ENCODE measurements at places on chromosomes 13 and 19.

DNA sequence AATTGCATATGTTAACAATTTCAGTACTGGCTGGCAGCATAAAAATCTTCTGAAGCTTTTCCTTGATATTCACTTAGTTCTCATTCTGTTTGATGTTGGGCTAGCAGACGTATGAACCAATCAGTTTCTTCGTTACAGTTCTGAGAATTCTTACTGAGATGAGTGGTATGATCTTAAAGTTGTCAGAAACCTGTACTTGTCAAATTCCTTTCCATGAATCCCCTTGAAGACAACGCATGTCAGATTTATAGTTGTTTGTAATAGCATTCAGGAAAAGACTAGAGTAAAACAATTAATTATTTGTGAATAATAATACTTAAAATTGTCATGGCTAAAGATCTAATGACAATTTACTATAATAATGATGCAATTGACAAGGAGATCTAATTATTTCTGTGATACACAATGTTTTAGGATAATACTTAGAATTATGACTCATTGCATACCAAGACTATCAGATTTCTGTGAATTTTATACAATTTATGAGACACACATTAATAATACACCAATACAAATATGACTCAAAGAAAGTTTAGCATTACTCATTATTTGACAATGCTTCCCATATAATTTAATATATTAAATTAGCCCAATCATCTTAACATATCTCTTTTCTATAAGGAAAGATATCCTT lies 447.2 kb downstream of the RFC3 start:
- no peak for DNase-seq

GRCh38 chr13:21987793-21988192 lies 316.9 kb downstream of the FGF9 start:
- no peak for DNase-seq

DNA sequence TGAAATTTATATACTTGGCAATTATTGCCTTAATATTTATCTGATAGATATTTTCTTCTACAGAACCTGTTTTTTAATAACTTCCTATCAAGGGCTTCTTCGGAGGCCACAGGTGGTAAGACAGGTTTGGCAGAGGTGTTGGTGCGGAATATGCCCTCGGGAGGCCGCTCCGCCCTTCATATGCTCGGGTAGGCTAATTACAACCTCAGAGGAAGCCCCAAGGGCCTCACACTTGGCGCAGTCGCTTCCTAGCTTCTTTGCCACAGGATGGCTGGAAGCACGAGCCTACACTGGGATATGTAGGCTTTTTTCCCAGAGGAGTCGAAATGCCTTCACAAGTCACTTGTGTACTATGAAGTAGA lies 68.8 kb downstream of the LMO7 start:
- no peak for DNase-seq

GRCh38 chr19:19943848-19944582 lies 43.3 kb downstream of the ZNF93 start:
- DNase-seq = no peak

DNA sequence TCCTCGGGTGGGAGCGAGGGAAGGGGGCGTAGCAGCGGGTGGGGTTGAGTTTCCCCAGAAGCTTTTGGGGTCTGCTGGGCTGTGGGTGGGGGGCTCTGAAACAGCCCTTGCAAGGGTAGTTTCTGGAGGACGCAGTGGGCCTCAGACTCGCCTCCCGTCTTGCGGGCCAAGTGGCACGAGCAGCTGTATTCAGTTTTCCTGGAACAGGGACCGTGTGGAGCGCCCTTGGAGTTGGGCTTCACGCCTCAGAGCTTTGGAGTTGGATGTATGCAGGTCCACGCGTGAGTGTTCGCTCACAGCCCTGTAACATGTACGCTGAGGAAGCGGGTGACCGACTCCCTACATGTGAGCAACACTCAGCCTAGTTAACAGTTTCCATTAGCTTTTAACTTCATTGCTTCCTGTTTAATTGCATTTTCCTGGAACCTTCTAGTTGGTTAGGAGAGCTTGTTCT lies 603 bp downstream of the TM9SF2 start:
- DNase-seq = no peak

DNA sequence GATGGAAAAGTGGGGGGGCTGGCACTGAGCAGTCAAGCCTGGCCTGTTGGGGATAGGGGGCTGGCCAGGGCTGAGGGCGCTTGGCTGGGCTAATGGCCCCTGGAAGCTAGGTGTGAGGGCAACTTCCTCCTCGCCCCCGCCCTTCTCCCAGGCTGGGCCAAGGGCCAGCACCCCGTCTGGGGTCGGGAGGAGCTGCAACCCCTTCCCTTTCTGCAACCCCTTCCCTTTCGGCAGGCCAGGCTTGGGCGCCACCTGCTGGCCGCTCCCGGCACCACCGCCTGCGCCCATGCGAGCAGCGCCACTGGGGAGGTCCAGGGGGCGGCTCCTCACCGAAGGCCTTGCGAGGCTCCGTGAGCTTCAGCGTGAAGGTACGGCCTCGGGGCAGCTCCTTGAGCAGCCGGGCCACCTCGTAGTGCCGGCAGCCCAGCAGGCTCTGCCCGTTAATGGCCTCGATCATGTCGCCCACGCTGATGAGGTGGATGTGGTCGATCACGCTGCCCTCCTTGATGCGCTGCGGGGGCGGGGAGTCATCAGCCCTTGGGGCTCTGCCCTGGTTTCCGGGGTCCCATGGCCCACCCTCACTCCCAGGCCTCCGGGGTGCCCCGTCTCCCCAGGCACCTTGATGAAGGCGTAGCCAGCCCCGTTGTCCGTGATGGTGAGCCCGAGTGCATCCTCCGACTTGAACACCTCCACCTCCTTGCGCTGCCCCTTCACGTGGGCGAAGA lies 5.0 kb upstream of the PTGER1 start:
- peak; percentile 13 for DNase-seq

DNA sequence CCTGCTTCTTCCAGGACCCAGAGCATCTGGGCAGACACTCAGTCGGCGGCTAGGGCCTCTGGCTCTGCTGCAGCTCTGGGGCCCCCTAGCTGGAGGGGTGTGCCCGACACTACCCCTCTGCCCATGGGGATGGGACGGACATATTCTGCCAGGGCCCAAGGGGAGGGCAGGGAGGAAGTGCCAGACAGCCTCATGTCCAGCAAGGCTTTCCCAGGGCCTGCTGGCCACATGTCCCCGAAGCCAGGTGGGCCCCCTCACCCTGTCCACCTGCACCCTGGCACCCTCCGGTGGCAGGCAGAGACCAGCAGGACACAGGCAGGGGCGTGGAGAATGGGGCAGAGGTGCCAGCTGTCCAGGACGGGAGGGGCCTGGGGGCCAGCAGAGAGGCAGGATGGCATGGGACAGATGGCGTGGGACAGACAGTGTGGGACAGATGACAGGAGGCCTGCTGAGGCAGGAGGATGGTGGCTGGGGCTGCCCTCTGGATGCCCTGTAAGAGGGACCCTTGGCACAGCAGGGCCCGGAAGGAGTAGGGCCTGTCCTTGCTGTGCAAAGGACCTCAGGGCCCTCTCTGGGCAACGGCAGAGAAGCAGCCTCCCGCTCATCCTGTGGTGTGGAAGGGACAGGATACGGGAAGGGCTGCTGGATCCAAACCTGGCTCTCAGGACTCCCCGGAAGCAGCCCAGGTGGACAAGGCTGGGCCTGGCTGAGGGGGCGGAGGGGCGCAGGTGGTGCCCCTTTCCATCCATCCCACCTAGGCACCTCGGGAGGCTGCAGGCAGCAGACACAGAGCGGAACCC lies 29.1 kb downstream of the CEBPG start:
- DNase-seq = no peak

GRCh38 chr19:16370641-16371391 lies 46.2 kb downstream of the KLF2 start:
- DNase-seq = no peak

GRCh38 chr13:48629277-48629676 lies 24.5 kb upstream of the CYSLTR2 start:
- DNase-seq = no peak

DNA sequence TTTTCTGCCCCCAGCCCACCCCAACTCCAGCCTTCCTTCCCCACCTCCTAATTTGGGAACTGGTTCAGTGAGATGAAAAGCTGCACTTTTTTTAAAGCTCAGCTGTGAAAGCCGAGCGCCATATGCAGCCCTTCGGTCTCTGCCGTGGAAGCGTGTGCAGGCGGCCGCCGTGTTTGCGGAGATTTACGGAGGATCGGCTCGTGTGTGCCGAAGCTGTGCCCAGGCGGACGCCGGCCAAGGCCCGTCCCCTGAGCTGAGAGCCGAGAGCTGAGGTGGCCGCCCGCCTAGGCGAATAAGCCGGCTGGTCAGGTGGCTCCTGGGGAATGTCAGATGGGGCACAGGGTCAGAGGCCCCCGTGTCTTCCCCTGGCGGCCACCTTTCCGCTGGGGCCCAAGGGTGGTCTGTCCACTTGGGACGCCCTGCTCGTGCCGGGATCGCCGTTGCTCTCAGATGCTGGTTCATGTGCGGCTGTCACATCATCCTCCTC lies 78.7 kb downstream of the ZNF536 start:
- DNase-seq = no peak

GRCh38 chr19:56476651-56477428 lies at the start of gene ZNF667:
ZNF667 (minus strand) TSS chr19:56477345; CDS start chr19:56462370, 14,975 bp downstream.
- no peak for DNase-seq

DNA sequence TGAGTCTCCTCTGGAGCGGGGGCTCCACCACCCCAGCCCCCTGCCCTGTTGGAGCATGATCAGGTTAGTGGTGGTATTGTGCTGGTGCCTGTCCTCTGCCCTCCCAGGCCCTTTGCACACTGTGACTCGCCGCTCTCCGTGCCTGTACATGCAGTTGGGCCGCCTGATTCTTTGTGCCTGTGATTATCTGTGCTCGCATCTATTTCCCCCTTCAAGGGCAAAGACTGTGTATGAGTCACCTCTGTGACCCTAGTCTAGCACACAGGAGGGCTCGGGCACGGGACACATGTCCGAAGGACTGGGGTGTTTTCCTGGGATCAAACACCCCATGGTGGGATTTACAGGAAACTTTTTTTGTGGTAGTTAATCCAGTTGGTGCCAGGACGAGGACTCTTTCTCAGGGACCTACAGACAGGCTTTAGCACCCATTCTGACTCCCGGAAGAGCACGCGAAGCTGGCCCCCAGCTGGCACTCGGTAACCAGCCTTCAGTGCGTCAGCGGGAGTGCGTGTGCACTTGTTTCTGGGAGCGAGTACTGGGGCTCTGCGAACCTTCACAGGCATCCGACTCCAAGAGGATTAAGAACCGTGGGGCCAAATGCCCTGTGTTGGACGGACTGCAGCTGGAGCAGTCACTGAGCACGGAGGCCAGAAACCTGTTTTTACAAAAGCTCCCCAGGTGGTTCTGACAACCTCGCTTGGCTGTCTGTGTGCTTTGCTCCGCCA lies 6.7 kb downstream of the PPP1R37 start:
- no peak for DNase-seq

DNA sequence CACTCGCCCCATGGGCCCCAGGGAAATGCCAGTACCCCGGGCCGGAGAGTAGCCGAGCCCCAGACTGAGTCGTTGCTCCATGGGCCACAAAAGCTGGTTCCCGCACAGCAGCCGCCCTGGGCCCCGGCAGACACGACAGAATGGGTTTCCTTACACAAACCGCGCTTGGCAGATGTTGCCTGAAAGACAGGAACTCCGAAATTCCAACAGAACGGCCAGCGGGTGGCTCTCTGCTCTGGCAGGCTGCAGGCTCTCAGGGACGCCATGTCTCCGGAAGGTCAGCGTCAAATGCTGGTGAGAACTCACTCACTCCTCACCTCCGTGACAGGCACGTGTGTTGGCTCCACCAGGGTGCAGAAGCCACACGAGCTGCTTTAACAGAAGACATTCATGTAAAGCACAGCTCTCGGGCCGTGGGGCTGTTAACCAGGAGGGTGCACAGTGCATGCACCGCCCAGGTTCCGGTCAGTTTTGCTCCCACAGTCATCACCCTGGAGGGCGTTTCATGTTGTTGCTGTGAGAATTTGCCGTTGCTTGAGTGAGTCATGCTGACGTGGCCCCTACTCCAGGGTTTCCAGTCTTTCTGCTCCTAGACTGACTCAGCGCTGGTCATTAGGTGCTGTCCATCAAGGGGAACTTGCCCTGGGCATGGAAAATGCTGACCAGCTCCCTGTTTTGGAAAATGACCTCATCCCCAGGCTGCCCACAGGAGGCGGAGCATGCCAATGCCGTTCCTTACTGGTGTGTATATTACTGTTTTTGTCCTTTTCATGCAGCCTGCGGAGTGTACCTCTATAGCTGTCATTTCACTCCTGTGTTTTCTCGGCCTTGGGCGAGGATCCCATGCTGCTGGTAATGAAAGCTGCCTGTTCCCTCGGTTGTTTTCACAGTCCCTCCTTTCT lies 44.8 kb downstream of the ANKRD10 start:
- DNase-seq = no peak

- DNase-seq = no peak
Observed at GRCh38 chr13:98143601-98144026, 720 bp downstream of the FARP1 start.

DNA sequence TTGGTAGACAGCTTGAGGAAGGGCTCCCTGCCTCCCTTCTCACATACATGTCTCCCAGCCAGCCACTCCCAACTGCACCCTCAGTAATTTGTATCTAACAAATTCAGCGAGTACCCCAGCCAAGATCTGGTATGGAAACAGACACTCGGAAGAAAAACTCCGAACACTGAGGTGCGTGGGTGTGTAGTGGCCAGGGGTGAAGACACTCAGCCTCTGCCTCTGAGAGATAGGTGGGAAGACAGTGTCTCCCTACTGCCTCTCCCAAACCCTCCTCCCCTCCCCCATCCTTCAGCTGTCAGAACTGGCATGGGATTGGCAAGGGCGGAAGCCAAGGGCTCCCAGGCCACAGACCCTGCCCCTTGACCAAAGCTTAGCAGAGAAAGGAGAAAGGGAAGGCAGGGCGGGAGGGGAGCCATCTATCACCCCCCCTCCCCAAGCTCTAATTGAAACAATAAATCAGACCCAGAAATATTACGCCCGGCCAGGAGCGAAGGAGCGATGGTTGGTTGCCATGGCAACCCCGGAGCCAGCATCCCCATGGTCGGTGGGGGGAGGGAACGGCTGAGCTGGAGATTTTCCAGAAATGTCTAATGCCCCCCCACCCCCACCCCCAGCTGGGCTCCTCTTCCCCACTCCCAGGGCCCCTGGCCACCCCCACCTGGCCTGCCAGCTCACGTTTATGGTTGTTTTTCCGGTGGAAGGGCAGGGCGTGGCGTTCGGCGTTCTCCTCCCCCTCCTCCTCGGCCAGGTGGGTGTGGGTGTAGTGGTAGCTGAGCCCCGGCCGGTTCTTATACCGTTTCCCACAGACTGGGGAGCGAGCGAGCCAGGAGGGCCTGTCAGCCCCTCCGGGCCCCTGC lies 7.0 kb downstream of the DPF1 start:
- DNase-seq = no peak

GRCh38 chr13:40514802-40515201 lies 151.6 kb downstream of the FOXO1 start:
- no peak for DNase-seq

GRCh38 chr13:105047676-105048295 lies 1487.7 kb downstream of the EFNB2 start:
- no peak for DNase-seq

Measured in NCI-H1694 treated with DMSO at 0.1 percent for 48 hours (cell line).